ENCODE measurements at places on chromosomes 7 and 10.
A peak's percentile ranks its signal among the peaks of the same experiment; 100 is the strongest.

DNA sequence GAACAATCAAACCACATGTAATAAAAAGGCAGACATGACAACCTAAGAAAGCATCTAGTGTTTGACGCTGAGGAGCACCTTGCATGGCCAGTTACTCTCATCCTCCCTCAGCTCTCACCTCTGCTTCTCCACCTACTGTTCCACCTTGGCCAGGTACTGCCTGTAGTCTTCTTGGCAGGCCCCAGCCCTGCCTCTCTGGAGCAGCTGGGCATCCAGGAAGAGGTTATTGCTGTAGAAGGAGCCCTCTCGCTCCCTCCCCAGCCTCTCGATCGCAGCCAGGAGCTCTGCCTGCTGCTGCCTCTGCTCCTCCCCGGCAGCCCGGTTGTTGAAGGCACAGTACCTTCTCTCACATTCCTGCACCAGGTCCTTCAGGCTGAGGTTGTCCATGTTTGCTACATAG, 9.7 kb downstream of the GIMAP5 start:
- DNase-seq: no peak

DNA sequence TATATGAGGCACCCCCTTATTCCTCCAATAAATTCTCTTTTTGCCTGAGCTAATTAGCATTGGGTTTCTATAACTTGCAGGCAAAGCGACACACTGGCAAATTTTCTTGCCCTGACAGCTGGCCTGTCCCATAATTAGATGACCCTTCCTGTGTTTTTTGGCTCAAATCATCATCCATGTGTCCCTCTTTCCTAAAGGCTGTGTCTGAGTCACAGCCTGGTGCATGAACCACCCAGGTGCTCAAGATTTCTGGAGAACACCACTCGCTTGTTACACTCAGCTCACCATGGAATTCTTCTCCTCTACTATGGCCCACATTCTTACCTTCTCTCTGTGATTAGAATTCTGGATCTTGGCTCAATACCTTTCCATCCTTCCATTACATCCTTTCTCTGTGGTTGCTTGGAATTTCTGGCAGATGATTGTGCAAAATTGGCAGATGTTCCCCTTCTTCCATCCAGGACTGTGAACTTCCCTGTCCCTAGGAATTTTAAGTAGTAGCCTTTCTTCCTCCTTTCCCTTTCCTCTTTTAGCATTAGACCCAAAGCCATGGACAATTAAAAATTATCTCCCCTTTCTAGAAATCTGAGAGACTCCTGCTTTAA, 116.0 kb upstream of the ANKRD1 start:
- peak; percentile 64 for DNase-seq

DNA sequence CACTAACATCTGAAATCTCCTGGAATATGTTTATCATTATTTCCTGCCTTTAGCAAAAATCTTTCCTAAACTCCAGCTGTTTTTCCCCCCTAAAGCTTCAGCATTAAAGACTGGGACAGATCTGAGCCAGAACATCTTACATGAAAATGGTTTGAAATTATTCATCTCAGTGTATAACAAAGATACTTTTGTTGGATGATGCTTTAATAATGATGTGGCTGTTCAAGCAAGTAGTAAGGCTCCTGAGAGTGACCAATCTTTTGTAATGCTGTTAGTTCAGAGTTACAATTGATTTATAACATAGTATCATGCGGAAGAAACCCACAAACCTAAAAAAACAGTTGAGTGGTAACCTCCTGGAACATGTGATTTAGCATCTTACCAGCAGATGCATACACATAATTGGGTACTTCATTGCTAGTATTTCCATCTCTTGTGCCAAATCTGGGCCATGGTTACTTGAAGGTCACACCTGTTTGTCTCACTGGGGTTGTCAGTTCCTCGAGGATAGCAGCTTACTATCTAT, 1.5 kb downstream of the BZW2 start:
- no peak for DNase-seq

GRCh38 chr10:128080231-128080630, 46.0 kb downstream of the MKI67 start:
- no peak for DNase-seq

DNA sequence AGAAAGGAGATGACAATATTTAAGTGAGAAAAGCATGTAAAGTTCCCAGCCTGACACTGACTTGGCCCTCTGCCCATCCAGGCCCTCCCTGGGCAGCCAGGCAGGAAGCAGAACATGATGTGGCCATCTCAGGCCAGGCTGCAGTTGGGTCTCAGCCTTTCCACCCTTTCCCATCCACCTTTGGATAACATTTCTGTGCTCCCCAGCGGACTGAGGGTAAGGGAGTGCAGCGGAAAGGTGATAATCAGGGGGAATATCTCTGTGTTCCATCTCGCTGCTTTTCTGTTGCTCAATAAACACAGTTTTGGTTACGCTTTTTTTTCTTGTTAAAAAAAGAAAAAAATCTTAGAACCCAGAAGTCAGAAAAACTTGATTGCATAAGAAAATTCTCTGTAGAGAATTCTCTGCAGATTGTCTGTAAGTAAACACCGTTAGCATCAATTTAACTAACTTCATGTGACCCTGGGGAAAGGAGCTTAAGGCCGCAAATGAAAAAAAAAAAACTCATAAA, 37.2 kb upstream of the TARP start:
- no peak for DNase-seq

DNA sequence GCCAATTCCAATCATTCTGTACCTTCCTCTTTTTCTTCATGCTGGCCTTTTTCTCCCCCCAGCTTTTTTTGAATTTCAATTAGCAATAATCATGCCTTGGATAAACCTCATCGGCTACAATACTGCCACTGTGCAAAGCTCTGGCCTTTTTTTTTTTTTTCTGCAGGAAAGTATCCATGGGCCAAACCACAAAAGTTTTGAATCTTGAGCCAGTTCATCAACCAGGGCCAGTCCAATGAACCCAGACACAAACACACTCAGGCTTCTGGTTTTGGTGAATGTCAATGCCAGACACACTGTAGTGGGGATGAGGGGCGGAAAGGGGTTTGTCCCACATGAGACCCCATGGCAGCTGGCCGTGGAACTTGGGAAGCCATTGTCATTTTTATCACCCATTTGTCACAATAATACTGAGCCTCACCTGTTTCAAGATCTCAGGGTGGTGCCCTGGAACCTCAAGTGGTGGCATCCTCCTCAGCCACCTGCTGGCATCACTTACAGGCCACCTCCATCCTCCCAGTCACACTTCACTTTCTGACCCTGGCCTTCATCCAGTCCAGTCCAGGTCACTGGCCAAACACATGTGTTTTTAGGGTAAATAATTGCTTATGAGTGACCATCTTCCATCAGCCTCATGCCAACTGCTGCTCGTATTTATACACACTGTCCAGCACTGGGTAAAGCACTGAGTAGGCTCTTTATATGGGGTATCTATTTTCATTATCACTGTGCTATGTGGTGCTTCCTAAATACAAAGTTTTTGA, 40.8 kb upstream of the TSPAN33 start:
- DNase-seq: no peak

DNA sequence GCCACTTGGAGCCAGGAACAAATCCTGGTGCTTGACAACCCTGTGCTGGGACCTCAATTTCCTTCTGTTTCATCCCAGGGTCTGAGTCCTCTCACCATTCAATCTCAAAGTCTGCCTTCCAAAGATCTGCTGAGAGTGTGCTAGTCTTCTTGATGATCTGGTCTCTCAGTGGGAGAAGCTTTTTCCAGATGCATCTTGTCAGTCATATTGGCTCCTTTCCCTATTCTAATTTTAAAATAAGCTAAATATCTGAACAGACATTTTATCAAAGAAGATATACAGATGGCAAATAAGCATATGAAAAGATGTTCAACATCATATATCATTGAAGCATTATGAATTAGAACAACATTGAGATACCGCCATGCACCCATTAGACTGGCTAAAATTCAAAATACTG, 469.3 kb downstream of the NEBL start:
- no peak for DNase-seq

GRCh38 chr7:4712281-4713182, 30.4 kb downstream of the FOXK1 start:
- no peak for DNase-seq

GRCh38 chr7:129163875-129164544, 19.5 kb downstream of the TSPAN33 start:
- peak; percentile 85 for DNase-seq

DNA sequence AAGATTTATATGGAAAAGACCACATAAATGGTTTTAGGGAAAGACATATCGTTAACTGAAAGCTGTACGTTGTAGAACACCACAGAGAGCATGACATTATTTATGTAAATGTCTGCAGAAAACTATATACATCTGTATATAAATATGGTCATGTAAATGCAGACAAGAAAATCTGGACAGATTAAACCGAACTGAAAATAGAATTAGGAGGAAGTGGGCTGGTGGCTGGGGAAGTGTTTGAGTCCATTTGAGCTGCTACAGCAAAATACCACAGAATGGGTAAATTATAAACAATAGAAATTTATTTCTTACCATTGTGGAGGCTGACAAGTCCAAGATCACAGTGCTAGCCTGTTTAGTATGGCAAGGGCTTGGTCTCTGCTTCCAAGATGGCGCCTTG, 56.3 kb upstream of the USP6NL start:
- DNase-seq: no peak

- no peak for DNase-seq
Measured at GRCh38 chr10:118592675-118593330, 2.6 kb downstream of the PRLHR start.

GRCh38 chr10:43998021-43998809, 349.5 kb upstream of the ZNF32 start:
- DNase-seq: peak; percentile 84

- DNase-seq: no peak
Measured at GRCh38 chr10:71984809-71985388, 20.7 kb downstream of the CHST3 start.

DNA sequence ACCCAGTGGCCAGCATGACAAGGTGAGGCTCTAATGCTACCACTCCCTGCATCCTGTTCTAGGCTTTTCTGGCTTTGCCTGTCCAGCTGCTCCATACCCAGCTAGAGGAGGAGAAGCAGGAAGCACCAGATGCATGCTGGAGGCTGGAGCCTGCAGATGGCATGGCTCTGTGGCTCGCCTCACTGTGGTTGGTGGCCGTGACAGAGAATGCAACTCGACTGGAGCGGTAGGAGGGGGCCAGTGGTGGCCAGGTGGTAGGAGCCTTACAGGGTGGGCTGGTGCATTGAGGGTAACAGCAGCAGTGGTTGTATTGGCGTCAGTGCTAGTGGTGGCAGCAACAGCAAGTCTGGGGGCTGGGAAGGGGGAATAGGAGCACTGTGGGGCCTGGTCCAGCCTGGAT, 128.6 kb downstream of the ZNF248 start:
- no peak for DNase-seq

DNA sequence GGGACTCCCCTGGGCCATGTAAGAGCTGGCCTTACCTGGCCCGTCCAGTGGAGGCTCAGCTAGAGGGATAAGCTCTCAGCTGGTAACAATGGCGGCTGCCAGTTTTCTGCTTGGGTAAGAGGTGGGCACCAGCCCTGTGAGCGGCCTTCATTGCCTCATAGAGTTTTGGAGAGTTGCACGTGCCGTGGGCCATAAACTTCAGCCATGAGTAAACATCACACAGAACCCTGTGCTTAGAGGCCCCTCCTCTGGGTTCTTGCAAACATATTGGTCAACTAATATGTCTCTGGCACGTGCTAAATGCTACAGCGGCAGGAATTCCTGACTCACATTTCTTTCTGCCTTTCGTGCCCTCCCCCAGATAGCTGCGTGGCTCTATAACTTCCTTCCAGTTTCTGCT, 103.9 kb upstream of the LEP start:
- DNase-seq: peak; percentile 14

DNA sequence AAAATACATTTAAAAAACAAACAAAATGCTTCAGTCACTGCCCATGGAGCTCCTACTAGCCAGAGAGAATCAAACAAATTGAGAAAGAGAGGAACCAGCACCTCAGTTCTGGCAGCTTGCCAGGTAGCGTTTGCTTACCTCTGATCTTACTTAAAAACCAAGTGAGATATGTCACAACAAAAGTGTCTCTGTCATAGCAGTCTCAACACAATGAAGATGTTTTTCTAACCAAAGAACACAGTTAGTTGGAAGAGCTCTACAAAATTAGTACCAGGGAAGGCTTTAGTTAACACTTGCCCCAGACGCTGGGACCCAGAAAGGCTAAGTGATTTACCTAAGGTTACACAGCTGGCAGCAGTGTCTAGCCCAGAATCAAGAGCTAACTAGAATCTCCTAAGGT, 3.4 kb downstream of the DOCK4 start:
- DNase-seq: peak; percentile 13

- DNase-seq: peak; percentile 48
Measured at GRCh38 chr7:30322271-30323005, 38.0 kb downstream of the ZNRF2 start.

DNA sequence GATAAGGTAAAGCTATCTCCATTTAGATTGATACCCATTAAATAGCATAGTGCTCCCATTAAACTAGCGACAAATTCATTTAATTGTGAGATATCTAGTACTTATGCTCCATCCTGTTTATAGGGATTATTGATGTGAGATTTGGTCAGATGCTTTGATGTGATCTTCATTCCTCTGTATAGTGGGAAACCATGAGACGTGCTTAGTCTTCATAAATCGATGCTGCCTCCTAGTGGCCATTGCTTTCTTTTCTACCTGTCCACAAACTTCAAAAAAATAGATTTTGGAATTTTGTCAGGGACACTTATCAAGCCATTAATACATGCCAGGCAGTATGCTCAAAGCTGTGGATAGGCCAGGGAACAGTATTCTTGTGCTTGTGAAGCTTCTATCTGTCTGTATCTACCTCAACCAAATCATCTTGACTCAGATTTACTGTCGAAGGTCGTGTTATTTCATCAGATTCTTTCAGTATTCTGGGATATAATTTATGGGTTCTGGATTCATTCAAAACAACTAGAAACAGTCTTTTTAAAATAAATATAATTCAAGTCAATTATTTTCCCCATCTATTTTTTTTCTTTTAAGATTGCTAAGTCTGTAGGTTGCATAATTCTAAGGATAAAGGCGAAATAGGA, 12.0 kb downstream of the LSM8 start:
- peak; percentile 80 for DNase-seq

DNA sequence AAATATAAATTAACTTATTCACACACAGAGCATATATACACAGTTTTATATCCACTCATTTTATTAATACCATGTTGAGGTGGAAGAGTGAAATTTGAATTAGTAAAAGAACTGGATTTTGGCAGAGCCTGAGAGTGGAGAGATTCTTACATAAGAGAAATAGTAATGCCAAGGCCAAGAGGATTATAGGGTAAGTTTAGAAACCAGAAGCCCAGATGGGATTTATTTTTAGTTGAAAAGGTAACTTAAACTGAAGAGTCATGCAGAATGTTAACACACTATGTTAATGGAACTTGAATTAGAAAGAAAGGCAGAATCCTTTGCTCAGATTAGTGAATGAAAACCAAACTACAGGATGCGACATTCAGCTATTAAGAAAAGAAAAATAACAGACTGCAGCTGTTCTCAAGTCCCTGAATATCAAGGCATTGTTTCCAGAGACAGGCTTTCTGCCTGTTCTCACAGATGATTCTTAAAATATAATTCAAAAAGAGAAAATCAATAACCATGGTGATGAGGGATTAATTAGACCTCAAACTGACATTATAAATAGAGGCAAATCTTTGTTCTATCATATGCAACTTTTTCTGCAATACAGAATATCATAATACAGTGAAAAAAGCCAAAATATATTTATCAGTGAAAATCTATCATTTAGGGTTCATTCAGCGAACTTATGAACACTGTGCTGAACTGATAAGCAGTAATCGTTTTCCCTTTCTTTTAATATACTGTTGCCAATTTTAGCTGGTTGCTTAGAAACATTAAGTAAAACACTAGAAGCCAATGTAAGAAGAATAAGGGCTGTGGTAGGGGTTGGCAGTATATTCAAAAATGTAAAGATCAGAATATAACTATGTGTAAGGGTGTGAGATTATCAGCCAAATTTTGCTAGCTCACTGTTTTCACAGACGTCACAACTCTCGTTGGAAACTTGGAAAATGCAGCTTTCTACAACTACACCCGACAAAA, 34.4 kb downstream of the HECTD2 start:
- peak; percentile 13 for DNase-seq
